Kidney (tissue), 22 donors: ENCODE measurements at places on chromosomes 6 and 20.

DNA sequence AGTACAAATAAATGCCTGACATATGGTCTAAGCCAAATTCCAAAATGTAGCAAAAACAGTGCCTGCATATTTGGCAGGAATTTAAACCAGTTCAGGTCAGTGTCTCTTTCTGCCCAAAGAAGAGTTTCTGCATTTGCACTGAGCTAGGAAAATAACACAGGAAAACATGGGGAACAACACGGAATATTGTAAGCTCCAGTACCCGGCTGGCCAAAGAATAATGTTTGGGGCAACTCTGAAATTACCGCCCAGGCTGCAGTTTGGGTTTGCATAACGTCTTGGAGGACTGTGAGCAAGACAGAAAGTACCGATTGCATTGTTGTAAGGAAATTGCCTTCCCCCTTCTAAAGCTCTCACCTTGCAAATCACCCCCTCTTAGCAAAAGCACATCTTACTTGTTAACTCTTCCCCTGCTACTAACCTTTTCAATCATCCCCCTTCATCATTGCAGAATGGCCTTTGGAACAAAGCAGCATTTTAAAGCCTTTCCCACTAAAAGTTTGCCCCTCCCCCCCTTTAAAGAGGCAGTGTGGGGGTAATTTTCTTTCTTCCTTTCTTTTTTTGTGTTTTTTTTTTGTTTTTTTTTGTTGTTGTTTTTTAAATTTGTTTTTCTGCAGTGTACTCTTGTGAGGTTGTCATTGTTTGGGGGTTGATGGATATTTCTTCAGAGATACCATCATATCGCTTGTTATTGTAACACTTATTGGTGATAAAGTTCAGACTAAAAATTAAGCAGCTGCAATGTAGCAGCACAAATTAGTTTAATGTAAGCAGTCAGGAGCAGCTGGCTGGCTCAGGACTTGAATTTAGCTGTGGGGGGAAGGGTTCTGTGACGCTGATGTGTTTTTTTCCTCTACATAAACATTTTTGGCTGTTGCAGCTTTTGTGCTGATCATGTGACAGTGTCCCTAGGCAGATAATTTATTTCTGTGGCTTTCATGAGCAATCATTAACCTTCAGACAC, 100.0 kb upstream of the CITED2 start:
- peak; percentile 74 for DNase-seq

- peak; percentile 27 for DNase-seq
Observed at GRCh38 chr6:99434702-99435530, 9.8 kb upstream of the PNISR start.

DNA sequence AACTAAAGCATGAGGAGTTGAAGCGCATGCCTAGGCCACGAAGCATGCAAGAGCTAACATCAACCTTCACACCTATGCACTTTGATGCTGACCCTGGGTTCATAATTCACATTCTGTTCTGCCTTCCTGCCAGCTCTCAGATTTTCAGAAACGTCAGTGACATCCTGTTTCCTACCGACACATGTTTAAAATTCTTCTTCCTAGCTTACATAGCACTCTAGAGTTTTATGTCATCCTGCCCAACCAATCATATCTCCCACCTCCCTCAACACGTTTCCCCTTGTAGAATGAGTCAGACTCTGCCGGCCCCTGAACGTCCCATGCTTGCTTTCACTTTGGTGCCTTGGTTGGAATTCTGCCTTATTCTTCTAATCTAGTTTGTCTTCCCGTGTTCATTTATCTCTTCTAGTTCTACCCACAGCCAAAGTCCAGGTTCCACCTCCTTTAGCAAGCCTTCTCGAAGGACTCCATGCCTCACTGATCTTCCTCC, 97.2 kb upstream of the MAP7 start:
- peak; percentile 18 for DNase-seq

- DNase-seq: no peak
Observed at GRCh38 chr6:30121446-30122366, 8.8 kb upstream of the TRIM31 start.

DNA sequence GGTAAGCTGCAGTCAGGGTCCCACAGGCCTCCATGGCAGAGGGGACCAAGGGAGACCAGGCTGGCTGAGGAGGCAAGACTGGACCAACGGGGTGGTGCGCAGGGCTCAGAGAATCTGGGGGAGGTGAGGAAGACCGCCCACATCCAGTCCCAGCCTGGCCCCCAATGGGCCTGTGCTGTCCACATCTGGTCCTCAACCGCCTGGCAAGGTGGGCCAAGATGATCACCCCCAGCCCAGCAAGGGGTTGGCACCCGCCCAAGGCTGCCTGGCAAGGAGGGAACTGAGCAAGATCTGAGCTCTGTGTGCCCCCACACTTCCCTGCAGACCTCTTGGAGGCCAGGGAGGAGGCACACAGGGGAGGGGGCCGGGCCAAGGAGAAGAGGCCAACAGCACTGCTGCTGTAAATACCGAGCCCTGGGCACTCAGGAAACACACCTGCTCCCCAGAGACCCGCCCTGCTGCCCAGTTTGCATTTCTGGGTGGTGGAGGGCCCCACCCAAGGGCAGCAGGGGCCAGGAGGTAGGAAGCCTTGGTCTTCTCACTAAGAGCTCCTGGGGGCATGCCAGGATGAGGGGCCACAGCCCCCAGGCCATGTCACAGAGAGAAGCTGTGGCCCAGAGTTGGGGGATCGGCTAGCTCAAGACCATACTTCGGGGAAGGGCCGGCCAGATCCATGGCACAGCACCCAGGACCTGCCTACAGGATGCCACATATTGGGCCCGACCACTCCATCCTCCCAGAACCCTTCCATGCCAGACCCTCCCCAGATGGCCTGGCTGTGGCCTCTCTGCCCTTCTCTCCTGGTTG, 109.6 kb downstream of the ASXL1 start:
- no peak for DNase-seq

- DNase-seq: no peak
Observed at GRCh38 chr6:122322824-122323223, 76.6 kb upstream of the HSF2 start.

- no peak for DNase-seq
Observed at GRCh38 chr6:168208402-168208801, 111.2 kb downstream of the DACT2 start.

DNA sequence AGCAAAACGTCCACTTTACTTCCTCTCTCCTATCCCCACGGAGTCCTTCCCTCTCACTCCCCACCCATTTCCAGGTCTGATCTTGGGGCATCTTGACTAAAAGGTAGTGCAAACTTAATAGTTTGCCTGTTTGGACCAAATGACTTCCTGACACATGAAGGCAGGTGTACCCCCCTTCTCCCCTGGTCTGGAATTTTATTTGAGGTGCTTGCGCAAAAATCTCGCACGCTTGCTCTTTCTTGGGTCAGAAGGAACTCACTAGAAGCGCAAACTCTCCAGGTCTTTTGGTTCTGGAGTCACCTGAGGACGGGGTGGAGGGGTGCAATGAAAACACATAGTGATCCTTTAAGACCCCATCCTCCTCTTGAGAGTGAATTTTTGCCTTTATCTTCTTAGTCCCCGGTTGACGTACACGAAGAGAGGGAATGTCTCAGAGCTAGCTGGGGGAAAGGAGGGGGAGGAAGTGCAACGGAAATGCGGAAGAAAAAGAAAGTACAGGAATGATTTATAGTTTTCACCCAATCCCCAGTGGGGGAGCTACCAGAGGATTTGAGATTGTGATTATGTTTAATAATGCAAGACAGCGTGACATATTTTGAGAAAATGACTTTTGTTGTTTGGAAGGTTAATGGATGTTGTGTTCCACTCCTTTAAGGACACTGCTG, 4.9 kb downstream of the ADGRB3 start:
- no peak for DNase-seq

DNA sequence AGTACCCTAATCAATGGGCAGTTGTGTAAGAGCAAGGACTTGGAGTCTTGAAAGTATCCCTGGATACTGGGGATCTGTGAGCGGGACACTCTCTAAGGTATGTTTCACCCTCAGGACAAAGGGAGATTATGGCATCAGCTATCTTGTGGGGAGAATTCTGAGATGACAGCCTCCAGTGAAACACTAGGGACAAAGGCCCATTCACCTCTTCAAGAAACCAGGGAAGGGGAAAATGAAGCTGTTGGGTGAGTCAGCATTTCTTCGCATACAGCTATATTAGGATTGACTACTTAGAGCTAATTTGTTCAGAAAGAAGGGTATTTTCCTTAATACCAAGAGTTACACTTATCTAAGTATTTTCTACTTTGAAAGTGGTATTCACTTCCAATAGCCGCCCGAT, 35.9 kb downstream of the OPN5 start:
- DNase-seq: no peak

DNA sequence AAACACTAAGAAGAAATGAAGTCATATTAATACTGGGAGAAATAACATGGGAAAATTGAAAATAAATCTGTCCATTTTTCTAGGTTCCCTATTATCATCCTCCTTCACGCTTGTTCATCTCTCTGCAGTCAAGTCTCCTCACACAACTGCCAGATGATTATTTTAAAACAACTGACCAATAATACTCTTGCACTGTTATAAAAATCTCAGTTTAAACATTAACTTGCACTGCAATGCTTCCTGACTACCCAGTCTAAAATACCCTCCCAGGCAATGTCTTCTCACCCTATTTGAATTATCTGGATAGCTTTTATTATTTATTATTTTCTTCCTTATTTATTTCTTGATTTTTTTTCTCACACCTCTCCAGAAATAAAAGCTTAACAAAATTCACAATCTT, 5.7 kb downstream of the EYS start:
- no peak for DNase-seq

- no peak for DNase-seq
Observed at GRCh38 chr6:157207521-157208076, 115.7 kb downstream of the TMEM242 start.

DNA sequence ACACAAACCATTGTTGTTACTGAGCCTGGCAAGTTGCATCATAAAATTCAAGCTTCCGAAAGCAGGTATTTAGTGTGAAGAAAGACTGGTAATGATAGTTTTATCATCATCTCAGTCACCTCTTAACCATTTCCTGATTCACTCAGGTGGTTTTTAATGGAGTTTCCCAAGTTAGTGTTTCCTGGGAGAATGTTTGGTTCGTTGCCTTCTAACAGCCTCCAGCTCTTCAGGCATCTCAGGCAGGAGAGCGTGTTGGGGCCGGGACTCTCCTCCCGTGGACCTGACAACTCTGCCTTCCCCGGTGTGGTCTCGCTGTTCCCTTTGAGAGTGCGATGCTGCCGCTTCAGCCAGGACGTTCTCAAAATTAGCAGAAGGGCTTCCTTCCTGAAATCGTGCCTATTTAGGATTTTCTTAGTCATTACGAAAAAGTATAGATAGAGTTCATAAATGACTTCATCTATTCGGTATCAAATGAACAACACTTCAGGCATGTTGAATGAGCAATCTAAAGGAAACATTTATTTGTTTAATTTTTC, 105.0 kb upstream of the QKI start:
- DNase-seq: no peak

- DNase-seq: no peak
Observed at GRCh38 chr20:49624317-49624716, 56.4 kb upstream of the PTGIS start.

GRCh38 chr20:15045246-15045645, 707.8 kb upstream of the FLRT3 start:
- DNase-seq: no peak

- DNase-seq: peak; percentile 43
Observed at GRCh38 chr20:57622579-57623381, 2.6 kb upstream of the ZBP1 start.

DNA sequence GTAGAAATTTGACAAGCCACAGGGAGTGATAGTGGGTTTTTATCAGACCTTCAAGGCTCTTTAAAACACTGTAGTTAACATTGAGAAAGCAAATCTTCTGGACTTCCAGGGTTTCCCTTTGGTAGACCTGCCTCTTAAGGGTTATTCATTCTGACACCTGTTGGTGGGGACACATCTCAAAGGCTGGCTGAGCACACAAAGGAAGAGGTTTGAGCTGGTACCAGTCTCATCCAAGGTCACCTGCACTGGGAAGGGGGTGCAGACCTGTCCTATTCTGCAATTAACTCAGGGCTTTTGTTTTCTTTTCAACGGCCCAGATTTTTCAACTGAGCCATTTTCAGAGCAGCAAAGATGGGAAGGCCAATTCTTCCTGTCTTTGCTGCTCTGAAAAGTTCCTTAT, 45.6 kb downstream of the EDN1 start:
- no peak for DNase-seq

- DNase-seq: no peak
Observed at GRCh38 chr20:16860914-16861313, 112.8 kb downstream of the OTOR start.
